ENCODE measurements at places on chromosomes 4 and X.

GRCh38 chr4:118883861-118884260 is 4.8 kb upstream of the SYNPO2 start:
- no peak for DNase-seq

DNA sequence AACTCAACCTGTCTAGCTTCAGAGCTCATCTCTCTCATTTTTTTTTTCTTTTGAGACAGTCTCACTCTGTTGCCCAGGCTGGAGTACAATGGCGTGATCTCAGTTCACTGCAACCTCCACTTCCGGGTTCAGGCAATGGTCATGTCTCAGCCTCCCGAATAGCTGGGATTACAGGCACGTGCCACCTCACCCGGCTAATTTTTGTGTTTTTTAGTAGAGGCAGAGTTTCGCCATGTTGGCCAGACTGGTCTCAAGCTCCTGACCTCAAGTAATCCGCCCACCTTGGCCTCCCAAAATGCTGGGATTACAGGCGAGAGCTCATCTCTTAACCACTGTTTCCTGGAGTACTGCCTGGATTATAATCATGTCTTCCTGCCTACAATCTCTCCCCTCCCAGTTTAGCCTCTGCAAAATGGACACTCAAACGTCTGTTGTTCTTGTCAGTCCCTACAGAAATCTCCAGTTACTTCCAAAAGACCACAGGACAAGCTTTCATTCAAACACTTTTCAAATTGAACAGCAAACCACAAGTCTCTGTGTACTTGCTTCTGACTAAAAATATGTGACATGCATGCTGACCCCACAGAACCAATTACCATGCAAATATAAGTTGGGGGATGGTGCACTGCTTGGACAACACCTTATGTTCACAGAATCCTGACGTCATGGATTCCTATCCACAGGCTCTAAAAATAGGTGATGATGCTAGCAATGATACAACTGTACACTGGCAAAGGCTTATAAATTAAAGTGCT is 137.2 kb downstream of the SH3KBP1 start:
- no peak for DNase-seq

- DNase-seq = no peak
Measured at GRCh38 chrX:42684065-42684464, 93.9 kb downstream of the PPP1R2C start.

DNA sequence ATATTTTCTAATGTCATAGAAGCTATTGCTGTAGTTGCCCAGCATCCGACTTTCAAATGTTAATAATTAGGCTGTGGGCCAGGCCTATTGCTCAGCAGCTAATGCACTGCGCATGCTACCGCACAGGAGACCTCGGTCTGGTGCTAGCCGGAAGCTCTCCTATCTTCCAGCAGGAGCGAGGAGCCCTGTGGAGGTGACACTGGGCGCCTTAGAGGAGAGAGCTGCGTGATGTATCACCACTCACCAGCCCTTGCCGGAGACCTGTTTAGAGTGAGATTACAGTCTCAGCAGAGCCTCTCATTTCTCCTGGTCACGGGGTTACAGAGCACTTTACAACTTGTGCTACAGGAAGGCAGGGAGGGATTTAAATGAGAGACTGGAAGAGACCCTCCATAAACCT is 31.1 kb upstream of the MID1IP1 start:
- no peak for DNase-seq

GRCh38 chrX:35046660-35047296 is 104.2 kb downstream of the FAM47B start:
- DNase-seq = peak; percentile 5

- no peak for DNase-seq
Measured at GRCh38 chr4:142706381-142706780, 139.7 kb downstream of the INPP4B start.

- no peak for DNase-seq
Measured at GRCh38 chrX:7638078-7638710, 204.8 kb upstream of the VCX start.

DNA sequence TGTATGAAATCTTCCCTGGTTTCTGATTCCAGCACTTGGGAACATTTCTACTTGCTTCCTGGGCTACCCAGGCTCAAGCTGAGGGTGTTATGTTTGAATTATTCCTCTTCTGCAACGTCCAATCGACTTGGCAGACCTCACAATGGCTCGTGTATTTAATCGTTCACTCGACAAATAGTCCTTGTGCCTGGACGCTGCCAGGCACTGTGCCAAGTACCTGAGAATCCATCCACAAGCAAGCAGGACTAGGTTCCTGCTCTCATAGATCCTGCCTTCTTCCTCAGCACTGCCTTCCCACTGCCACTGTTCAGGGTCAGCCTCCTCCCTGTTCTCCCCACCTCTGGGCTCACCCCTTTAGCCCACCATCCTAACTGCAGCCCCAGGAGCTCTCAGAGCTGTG is 113.3 kb downstream of the EFNB1 start:
- no peak for DNase-seq

GRCh38 chrX:78979789-78980464 is 34.7 kb downstream of the P2RY10 start:
- DNase-seq = no peak

- DNase-seq = peak; percentile 94
Measured at GRCh38 chrX:27565992-27566391, 24.2 kb upstream of the DCAF8L2 start.

GRCh38 chr4:20248155-20248558 is 3.5 kb upstream of the SLIT2 start:
- no peak for DNase-seq

DNA sequence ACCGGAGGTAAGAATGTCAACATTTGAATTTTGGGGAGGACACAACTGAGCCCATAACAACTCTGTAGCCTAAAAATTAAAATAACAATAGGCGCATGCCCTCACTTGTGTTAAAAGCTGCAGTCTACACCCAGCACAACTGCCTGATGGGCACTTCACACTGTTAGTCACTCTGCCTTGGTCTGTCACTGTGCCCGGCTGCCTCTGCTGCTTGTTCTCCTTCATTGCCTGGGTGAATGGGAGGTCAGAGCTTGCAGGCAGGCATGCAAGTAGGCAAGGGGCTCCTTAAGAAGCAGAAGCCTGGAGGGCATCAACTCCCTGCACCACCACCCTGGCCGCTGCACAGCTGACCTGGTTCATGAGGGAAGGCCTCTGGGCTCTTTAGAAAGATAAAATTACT is 374.8 kb downstream of the MID1IP1 start:
- DNase-seq = no peak

DNA sequence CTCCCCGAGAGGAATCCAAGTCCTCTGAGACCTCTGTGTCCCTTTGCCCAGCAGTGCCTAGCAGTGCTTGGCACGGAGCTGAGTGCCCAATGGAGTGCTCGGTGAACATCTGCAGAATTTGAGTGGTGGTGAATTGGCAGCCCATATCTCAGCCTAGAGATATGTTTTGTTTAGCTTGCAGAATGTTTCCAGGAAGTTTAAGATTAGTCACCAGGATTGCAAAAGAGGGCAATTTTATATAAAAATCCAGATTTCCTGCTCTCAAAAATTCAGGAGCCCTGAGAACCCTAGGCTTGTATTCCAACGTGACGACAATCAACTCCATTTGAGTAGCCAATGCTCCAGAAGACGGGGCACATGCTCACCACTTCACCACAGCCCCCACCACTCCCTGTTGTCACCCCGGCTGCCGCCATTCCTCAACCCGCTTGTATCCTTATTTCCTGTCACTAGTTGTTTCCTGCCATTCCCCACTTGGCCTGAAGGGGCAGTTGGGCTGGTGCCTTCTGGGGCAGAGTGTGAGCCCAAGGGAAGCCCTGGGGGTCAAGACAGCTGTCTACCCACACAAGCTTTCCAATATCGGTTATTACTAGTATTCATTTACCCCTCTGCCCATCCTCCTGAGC is 116.9 kb downstream of the EFNB1 start:
- no peak for DNase-seq

DNA sequence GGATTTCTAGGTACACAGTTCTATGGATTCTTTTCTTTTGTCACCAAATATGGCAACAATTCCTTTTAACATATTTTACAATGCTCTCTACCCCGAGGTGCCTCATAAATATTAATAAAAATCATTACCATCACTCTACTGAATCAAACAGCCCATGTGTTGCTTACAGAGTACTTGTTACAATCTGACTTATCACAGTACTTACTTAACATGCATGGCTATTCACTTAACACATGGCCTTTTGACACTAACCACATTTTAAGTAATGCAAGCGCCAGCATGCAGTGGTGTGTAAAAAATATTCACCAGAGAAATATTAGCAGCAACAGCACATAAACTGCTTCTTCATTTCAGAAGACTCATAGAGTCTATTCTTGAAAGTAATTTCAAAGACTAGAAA is 64.9 kb downstream of the BMP3 start:
- DNase-seq = no peak

DNA sequence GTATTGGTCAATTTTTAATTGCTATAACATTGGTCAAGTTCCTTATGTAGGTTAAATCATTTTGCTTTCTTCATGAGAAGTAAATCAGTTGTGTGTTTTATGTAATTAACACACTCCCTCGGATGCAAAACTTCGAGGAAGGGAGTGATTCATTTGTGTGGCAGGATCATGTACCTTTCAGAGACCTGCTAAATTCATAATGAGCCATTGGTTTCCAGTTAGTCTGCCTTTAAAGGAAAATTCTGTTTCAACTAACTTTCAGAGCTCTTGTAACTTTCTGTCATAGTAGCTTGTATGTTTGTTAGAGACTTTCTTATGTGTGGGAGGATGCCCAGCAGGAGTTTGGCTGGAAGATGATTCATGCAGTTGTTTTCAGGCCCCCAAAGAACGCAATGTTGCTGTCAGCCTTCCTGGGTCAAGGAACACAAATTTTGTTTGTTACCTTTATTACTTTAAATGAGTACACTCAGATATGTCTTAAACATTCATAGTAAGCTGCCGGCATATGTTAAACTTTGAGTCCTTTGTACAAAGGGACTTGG is 72.1 kb downstream of the GPR101 start:
- no peak for DNase-seq

DNA sequence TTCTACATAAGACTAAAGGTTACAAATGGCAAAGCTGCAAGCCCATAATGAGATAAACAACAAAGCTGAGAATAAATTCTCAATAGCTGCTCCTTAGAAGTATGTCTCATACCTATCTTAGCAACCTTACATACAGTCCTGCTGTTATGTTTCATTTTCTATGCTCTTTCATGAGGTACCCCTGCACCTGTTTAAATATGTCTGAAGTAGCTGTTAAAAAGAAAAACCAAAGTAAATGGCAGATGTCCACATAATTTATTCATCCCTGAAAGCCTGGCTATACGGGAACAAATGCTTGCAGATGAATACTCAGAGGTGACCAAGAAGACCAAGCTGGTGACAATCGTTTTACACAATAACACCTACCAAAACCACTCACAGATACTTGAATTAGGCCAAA is 22.5 kb downstream of the PPA2 start:
- DNase-seq = no peak

GRCh38 chr4:128574706-128575105 is 234.8 kb upstream of the JADE1 start:
- no peak for DNase-seq

DNA sequence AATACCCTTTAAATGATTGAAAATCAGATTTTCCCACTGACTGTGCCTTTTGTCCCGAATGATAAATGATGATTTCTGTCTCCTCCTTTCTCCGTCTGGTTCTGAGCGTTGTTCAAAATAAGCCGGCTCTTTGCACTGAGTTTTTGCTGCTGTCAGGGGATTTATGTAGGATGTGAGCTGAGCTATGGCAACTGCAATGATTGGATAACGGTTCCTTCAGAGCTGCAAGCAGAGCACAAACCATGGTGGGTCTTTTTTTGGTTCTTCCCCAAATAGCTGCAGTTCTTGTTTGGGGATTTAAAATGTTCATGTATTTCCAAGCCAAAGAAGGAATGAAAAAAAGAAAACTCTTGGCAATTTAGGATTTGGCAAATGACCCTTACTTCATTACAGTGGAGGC is 124.5 kb upstream of the CASK start:
- no peak for DNase-seq

All from pulmonary artery endothelial cell (primary cell).